ENCODE measurements at places on chromosomes 13 and 19. TPM values are rescaled to one million over a fixed set of nuclear protein-coding genes. Genes with fewer than 3 reads are reported as not detected.

ACTMAP gene
- under 0.01 TPM for total RNA-seq

RAB3D gene
- total RNA-seq: 21.6 TPM

ZNF579 gene
- total RNA-seq: 3.7 TPM

DNA sequence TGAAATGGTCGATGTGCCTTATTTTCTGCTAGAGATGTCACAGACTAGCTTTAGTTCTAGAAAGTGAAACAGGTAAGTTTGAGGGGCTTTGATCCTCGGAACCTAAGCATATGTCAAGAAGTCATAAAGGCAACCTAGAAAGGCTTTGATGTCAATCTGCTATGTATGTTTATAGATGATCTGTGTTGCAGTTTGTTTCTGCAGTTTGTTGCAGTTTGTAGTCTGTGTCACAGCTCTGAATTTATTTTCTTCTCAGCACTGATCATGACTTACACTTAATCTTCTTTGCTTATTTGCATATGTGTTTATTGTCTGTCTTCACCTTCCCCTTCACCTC, 5.9 kb downstream of the LSM14A start:
- DNase-seq: no peak

DNA sequence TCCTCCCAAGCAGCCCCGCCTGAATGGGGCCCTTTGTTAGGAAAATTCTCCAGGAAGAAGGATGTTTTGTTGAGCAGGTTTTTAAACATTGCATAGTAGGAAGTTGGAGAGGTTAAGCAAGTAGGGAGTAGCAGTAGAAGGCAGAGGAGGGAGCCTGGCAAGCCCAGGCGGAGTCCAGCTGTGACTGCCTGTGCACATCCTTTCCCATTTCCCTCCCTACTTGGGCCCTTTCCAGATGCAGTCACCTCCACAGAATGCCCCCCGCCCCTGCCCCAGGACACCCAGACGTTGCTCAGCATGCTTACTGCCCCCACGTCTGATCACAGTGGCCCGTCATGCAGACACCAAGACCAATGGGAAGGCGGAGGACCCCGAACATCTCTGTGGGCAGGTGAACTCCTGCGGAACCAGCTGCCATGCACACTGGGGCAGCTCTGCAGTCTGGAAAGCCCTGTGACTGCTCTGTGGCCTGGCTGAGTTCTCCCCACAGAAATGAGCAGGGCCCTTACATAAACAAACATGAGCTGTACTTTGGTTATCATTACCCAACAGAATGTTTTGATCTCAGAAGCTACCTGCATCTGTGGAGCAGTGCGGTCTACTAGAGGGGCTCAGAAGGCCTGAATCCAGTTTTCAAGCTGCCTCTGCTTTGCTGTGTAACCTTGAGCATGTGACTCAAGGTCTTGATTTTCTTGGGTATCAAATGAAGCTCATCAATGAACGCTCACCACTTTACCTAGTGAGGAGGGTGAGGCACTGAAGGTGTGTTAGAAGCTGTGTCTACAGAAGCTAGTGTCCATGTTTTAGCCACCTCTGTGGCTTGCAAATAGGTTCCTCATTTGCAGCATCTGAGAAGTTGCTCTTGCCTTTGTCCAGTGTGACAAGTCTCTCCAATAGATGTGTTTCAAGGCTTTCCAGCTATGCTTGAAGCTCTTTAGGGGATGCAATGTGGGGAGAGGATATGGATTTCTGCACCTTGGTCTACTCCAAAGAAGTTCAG, 84.2 kb downstream of the TNFRSF19 start:
- DNase-seq: no peak
